Tibial nerve (tissue), 4 donors: ENCODE measurements at places on chromosomes 11 and 22.

DNA sequence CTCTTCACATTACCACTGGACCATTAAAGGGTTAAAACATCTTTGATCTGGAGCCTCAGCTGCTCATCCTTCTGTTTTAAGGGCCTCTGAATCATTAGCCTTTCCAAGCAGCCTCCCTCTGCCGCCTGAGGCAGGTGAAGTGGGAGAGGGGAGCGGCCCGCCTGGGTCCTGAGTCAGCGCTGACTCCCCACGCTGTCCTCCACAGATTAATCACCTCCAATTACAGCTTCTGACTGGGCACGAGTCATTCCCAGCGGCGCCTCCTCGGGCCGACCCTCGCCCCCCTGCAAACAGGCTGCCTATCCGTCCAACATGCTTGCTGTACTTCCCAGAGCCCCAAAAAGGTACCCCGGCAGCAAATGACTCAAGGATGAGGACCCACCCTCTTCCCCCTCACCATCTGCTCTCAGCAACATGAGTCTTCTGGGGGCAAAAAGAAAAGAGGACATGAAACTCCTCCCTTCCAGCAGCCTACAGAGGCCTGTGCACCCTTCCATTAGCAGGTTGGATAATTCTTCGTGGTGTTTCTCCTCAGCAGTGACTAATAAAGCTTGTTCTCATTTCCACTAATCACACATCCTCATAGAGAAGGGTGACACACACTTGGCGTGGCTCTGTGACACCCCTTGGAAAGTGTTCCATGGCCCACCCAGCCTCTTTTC is 44.3 kb upstream of the JAM3 start:
- no peaks in the 10 kb centered on the region for H3K36me3 ChIP-seq
- no peaks in the 10 kb centered on the region for H3K4me1 ChIP-seq
- no peak for DNase-seq
- H3K4me3 ChIP-seq, result no peak overlapping the region
- no peak overlapping the region for H3K27ac ChIP-seq
- peaks cover 25% of the 10 kb centered on the region for H3K27me3 ChIP-seq

GRCh38 chr11:3853899-3854659 is 1.4 kb upstream of the STIM1 start:
- no peaks in the 10 kb centered on the region for H3K36me3 ChIP-seq
- no peak for DNase-seq
- no peaks in the 10 kb centered on the region for H3K27me3 ChIP-seq
- H3K4me1 ChIP-seq, result peaks cover 41% of the 10 kb centered on the region
- peak overlapping the region; percentile 84 for H3K27ac ChIP-seq
- H3K4me3 ChIP-seq, result no peak overlapping the region

DNA sequence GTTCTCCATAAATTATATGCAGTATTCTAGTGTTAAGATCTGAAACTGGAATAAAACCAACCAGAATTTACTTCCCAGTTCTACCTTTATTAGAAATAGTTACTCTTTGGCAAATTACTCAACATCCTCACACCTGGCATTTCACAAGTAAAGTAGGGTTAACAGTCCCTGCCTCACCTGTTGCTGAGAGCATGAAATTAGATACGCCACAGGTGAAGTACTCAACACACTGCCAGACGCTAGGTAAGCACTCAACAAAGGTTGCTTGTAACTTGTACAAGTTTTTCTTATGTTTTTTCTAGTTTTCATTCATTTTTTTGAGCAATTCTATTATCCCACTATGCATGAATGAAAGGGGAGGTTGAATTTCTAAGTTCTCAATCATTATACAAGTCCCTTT is 267.6 kb upstream of the ARHGAP42 start:
- no peaks in the 10 kb centered on the region for H3K36me3 ChIP-seq
- no peak for DNase-seq
- no peak overlapping the region for H3K27ac ChIP-seq

DNA sequence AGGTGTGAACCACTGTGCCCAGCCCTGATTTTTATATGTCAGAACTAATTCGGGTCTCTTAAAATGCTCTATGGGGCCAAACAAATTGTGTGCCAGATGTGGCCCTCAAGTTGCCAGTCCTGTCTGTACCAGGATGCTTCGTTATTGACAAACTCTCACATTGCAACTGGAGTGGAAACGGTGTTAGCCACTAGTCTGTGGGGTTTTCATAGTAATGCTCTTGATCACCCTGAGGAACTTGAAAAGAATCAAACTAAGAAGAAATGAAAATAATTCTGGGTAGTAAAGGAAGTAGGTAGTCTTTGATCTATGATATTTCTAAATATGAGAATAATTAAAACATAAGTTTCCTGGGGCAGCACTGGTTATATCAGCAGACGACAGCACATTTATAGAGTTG is 67.3 kb upstream of the ADSL start:
- H3K4me1 ChIP-seq, result peaks cover 5% of the 10 kb centered on the region
- no peak for DNase-seq
- H3K4me3 ChIP-seq, result no peak overlapping the region

- DNase-seq, result no peak
- no peak overlapping the region for H3K27ac ChIP-seq
- no peaks in the 10 kb centered on the region for H3K4me1 ChIP-seq
Observed at GRCh38 chr22:42388130-42388797, 43.9 kb downstream of the NFAM1 start.

DNA sequence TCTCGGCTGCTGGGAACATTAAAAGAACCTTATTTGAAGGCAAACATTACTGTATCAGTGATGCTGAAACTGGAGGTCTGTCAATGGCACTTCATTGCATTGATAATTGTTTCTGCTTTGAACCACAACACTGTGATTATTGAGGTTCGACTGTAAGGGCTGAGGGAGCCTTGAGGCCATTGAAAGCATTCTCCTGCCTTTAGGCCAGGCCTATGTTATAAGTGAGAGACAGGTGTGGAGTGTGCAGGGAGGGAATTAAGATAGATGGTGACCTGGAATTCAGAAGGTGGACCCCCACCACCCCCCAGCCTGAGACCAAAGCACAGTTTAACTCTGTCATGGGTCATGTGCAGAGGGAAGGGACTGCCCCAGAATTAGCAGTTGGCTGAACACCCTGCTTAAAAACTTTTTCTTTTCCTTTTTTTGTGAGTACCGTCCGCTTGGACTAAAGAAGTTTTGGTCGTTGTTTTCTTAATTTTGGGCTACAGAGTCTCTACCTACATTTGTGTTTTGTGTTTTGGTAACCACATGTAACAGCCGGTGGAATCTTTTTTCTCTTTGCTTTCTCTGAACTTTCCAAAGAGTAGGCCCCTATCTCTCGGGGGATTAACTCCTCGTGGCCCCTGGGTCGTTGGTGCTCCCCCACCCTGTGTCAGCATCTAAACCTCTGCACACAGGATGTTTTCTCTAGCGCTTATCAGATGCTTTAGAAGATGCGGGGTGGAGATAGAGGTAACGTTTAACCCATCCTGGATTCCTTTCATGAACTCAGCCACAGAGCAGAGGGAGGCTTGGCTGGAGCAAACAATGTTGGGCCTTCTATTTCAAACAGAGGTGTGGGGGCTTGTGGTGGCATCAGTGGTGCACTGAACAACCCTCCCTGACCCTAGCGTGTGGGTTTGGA is 43.7 kb downstream of the ZBTB16 start:
- no peaks in the 10 kb centered on the region for H3K36me3 ChIP-seq
- H3K4me1 ChIP-seq, result peaks cover 29% of the 10 kb centered on the region
- peak overlapping the region; percentile 30 for H3K27ac ChIP-seq
